ENCODE measurements at places on chromosomes 3 and 15.

DNA sequence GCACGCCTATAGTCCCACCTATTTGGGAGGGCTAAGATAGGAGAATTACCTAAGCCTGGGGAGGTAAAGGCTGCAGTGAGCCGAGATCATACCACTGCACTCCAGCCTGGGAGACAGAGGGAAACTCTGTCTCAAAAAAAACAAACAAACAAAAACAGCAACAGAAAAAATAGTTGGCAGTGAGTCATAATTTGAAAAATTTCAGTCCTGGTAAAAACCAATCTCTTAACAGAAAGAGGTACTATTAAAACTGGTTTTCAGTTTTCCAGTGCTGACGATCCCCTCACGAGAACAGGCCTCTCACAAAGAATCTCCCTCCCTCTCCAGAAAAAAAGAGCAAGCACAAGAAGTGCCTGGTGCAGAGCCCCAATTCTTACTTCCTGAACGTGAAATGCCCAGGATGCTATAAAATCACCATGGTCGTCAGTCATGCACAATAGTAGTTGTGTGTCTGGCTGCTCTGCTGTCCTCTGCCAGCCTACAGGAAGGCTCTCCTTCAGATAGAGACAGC lies 22.8 kb upstream of the MAP4 start:
- no peak for DNase-seq

DNA sequence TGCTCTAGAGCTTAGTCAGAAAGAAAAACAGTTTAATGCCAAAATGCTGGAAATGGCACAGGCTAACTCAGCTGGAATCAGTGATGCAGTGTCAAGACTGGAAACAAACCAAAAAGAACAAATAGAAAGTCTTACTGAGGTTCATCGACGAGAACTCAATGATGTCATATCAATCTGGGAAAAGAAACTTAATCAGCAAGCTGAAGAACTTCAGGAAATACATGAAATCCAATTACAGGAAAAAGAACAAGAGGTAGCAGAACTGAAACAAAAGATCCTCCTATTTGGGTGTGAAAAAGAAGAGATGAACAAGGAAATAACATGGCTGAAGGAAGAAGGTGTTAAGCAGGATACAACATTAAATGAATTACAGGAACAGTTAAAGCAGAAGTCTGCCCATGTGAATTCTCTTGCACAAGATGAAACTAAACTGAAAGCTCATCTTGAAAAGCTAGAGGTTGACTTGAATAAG lies 150.5 kb upstream of the LRRFIP2 start:
- DNase-seq: no peak

GRCh38 chr3:143565951-143566350 lies 282.3 kb downstream of the SLC9A9 start:
- no peak for DNase-seq

DNA sequence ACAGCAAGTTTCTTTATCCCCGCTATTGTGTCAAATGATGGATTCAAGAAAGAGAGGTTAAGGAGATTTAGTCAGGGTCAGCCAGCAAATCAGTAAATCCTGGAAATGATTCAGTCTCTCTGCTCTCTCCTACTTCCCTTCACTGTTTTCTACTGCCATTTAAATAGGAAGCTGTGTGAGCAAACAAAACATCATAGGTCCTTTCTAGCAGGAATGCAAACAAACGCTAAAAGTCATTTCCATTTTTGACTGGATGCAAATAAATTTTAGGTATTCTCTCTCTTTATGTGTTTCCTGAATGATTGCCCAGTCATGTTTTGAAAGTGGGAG lies 299.4 kb upstream of the RORA start:
- no peak for DNase-seq

- DNase-seq: no peak
These were observed 32.2 kb downstream of the SLC41A3 start for GRCh38 chr3:126051741-126052140.

GRCh38 chr15:98683831-98684230 lies 35.5 kb downstream of the IGF1R start:
- DNase-seq: no peak

DNA sequence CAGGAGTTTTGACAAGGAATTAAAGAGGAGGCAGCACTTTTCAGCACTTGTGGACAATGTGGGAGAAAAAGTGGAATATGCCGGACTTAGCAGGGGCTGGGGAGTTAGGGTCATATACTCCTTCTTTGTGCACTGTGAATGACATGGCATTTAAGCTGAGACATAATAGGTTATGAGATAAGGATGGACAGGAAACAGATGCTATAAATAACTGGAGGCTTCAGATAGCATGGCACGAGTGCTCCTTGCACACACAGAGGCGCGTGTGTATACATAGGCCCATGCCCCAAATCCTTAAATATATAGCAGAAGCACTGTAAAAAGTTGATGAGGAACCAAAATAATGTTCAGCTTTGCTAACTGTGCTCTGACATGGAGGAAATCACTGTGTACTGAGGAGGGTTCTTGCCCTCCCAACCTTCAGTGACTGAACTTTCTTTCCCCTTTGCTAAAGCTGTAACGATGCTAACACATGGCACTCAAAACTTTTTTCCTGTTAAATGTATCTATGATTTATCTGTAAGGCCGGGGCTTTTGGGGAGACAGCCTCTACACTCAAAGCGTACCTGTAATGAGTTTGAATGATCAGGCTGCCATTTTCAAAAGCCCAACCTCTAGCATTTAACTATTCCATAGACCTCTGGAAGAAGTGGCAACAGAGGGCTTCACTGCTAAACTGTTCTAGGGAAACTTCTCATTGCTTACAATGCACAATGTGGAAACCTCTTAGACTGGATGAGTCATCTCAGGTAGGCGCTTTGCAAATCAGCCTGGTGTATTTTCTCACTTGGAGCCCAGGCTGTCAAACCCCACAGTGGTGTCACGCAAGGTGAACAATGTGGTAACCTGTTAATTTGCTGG lies 784.6 kb downstream of the NR2F2 start:
- DNase-seq: no peak

All from central memory CD4-positive, alpha-beta T cell (primary cell).